Stomach (tissue), 19 donors: ENCODE measurements at places on chromosomes 11 and 22.

GRCh38 chr11:45737056-45737455 lies 67.9 kb upstream of the SLC35C1 start:
- no peak for DNase-seq

DNA sequence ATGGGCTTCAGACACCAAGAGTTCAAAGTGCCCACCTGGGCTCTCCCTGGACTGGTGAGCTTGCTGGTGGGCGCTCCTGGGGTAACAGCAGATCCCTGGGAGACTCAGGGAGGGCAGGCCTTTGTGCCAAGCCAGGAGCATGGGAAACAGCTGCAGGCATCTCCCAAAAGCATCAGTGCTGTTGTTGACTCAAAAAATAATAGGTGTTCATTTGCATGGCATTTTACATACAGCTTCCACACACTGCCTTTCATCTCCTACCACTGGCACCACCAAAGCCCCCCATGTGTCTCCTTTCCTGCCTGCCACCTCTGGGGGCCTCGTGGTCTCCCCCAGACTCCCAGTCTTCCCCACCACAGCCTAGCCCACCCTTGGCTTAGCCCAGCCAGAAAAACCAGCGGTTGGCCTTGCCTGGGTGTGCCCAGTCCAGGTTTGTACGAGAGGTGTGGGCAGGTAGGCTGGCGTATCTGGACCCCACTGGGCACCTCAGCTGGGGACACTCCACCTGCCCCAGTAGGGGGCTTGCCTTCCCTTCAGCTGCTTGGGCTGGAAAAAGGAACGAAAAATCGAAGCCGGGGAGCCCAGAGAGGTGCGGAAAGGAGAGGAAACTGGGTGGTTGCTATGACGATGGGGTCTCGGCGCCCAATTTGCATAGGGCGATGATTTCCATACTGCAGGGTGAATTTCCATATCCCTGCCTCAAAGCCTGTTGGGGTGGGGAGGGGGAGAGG lies 15.0 kb downstream of the POU2F3 start:
- no peak for DNase-seq

GRCh38 chr11:4830346-4830745 lies 9.2 kb downstream of the OR51F2 start:
- no peak for DNase-seq

DNA sequence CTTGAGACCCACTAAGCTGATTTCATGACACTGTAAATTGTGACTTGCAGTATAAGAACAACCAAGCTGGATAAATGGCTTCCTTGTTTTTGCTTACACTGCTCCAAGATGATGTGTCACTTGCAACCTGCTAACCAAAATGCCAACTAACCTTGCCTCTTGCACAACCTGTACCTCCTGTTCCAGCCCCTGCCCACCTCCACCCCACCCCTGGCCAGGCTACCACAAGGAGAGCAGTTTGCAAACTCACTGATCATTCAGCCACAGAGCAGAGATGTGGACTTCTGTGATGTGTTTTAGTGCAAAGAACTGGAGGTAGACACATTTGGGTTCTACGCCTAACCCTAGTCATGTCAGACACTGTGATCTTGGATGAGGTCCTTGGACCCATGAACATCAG lies 4.3 kb upstream of the APOL6 start:
- DNase-seq: no peak

DNA sequence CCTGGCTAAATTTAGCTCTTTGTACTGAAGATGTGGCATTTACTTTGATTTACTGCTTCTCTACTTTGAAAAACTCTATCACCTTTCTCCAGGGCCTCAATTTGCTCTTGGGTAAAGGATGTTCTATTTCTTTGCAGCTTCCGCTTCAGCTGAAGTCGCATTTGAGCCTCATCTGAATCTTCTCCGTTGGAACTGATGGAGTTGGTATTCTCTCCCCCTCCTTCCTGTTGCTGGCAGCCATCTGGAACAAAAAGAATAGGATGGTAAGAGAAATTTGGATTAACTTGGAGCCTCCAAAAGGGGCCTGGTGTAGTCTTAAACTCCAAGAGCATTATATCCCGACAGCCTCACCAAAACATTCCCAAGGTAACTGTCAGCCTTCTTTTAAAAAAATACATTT lies 16.6 kb downstream of the PAX6 start:
- no peak for DNase-seq

DNA sequence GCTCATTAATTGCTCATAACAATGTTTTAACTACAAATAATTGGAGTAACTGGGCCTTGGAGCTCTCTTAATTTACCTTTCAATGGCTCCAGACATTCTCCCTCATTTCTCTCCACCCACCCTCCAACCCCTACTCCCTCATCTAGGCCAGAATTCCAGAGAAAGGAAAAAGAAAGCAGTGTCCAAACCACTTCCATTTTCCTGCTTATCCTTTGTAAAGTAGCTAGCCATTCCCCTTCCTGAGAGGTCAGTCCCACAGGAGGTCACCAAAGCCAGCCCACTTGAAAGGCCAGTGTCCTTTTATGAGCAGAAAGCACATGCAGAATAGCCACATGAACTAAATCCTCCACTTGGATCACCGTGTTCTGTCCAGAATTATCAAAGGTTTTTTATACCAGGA lies 404.8 kb upstream of the FAT3 start:
- no peak for DNase-seq

- DNase-seq: peak; percentile 7
Measured at GRCh38 chr11:76806131-76806530, 23.0 kb downstream of the TSKU start.

DNA sequence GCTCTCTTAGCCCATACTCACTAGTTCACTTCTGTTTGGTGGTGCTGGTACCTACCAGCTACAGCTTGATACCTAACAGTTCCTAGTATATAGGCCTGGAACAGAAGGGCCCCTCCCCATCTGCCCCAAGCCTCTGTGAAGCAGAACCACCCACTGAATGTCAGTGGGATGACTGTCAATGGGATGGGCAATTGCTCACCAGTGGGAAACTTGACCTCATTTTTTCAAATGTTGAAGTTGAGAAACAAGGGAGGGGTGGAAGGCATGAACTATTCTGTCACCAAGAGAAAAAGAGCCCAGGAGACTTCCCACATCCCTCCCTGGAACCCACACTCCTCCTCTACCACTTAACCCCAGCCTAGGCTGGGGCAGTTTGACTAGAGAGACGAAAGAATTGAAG lies at the start of gene NLRP10:
Gene NLRP10, minus strand, starts transcription at position 62 of the 400 bp plus-strand sequence. CDS start 1,952 bp downstream, outside the sequence.
- no peak for DNase-seq

DNA sequence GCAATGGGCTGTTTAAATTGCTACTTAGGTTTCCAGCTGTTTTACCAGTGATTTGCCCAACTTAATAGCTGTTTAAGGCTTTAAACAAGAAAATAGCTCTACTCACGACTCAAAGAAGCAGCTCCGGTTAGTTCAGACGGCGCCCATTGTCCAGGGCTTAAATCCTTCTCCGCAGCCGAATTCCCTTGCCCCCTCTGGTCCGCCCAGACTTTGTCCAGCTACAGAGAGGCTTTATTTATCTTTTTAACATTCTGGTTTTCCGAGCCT lies 20.9 kb upstream of the SCUBE1 start:
- no peak for DNase-seq

DNA sequence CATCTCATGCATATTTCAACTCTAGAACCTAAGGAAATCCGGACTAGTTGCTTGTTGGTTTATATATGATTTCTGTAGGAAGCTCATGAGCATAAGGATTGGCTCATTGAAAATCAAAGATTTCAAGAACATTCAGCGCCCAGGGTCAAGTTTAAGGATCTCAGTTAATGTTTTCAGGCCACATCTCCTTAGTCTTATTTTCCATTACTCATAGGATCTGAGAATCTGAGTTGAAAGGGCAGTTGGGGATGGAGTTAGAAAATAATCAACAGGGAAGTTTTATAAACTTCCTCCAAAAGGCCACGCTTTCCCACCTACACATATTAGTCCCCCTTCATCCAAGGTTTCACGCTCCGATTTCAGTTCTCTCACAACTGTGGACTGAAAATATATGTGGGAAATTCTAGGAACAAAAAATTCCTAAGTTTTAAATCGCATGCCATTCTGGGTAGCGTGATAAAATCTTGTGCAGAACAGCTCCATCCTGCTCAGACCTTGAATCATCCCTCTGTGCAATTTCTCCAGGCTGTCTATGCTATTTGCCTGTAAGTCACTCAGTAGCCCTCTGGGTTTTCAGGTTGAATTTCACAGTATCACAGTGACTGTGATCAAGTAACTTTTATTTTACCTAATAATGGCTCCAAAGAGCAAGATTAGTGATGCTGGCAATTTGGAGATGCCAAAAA lies 160.2 kb downstream of the KIRREL3 start:
- no peak for DNase-seq

- DNase-seq: no peak
Measured at GRCh38 chr11:62575837-62576236, 2.1 kb upstream of the EEF1G start.

GRCh38 chr11:75582895-75583717 lies 21.1 kb downstream of the SERPINH1 start:
- peak; percentile 95 for DNase-seq

- DNase-seq: no peak
Measured at GRCh38 chr11:13216711-13217075, 60.9 kb upstream of the BMAL1 start.
